ENCODE measurements at places on chromosomes 7 and 10.

DNA sequence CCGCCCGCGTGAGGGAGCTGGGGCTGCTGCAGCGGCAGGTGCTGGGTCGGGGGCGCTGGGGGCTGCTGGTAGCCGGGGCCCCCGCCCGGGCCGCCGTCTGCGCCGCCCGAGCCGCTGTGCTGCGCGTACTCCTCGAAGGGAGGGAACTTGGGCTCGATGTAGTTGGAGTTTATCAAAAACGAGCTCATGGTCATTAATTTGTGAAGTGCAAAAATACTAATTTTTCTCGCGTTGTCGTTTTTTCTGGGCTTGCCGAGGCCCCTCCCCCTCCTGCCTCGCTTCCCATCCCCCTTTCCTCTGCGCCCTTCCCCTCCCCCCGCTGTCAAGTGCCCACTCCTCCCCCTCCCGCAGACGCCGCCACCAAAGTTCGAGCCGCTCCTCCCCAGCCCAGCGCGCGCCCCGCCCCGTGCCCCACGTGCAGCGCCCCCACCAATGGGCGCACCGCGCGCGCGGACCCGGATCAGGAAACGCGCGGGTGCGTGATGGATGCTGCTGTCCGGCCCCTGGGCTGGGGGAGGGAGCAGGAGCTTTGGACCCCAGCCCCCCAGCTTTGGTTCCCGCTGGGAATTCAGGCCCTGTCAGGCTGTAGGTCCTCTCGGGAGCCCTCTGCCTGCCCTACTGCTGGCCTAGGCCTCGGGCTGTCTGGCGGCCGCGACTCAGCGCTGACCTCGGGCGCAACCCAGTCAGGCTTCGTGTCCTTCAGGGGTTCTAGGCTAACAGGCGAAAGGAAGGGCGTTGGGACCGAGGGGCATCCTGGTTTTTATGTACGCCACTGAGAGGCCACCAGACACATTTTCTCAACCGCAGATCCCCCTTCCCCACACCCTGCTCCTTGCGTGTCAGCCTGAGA is at the start of gene HOXA4:
TSS of gene HOXA4 (minus strand) at position 218 of the 850 bp plus-strand sequence. CDS start at position 194, 24 bp downstream.
- peak; percentile 88 for DNase-seq

GRCh38 chr10:122253605-122254004 is 17.5 kb upstream of the BTBD16 start:
- no peak for DNase-seq

DNA sequence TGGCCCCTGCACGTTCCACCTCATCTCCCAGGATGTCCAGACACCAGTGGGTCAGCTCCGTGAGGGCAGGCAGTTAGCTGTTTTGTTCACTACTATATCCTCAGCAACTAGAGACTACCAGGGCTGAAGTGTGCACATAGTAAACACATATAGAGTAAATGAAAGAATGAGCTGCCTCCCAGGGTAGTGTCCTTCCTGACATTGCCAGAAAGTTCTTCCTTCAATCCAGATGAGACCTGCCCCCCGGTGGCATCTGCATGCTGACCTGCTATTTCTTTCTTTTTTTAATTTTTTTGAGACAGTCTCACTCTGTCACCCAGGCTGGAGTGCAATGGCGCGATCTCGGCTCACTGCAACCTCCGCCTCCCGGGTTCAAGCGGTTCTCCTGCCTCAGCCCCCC is 14.0 kb upstream of the ARPC1A start:
- DNase-seq: no peak

GRCh38 chr7:16740996-16741395 is 12.6 kb upstream of the TSPAN13 start:
- no peak for DNase-seq

GRCh38 chr10:58529077-58529728 is 16.5 kb downstream of the BICC1 start:
- DNase-seq: no peak

DNA sequence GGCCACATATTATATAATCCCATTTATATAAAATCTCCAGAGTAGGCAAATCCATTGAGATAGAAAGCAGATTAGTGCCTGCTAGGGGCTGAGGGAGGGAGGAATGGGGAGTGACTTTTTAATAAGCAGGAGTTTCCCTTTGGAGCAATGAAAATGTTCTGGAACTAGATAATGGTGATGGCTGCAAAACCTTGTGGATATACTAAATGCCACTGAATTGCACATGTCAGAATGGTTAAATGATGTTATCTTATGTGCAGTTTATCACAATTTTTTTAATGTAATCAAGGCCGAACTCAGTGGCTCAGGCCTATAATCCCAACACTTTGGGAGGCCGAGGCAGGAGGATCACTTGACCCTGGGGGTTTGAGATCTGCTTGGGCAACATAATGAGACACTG is 145.5 kb upstream of the AUTS2 start:
- DNase-seq: no peak

- no peak for DNase-seq
These were observed 121.8 kb downstream of the CAMK1D start for GRCh38 chr10:12471135-12471534.

GRCh38 chr10:97901381-97901780 is 51.7 kb downstream of the GOLGA7B start:
- DNase-seq: no peak

DNA sequence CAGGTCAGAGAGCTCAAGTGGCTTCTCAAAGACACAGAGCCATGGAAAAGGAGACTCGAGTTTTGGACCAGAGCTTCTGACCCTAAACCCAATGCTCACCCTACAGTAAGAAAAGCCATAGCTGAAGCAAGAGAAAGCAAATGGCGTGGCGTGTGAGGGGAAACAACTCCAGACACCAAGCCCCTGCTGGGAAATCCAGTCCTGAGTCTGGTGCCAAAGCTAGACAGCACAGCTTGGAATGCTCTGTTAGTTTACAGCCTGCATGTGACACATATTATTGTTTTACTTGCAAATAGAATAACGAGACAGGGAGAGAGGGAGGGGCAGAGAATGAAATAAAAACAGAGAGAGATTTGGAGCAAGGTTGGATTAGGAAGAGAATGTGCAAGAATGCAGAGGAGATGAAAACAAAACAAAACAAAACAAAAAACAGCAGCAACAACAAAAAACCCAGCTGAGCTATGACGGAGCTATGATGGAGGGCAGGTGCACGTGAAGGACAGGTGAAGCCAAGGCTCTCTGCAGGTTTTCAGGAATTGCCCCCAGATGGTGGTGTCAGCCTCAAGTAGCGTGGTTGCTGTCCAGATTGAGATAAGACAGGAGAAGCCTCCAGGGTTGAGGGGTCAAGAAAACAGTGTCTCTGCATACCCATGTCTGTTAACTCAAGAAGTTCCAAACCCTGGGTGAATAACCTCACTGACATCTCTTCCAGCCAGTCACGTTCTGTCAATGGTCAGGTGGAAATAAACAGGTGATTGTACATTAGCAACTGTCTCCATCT is 69.7 kb upstream of the LRRC18 start:
- DNase-seq: no peak

DNA sequence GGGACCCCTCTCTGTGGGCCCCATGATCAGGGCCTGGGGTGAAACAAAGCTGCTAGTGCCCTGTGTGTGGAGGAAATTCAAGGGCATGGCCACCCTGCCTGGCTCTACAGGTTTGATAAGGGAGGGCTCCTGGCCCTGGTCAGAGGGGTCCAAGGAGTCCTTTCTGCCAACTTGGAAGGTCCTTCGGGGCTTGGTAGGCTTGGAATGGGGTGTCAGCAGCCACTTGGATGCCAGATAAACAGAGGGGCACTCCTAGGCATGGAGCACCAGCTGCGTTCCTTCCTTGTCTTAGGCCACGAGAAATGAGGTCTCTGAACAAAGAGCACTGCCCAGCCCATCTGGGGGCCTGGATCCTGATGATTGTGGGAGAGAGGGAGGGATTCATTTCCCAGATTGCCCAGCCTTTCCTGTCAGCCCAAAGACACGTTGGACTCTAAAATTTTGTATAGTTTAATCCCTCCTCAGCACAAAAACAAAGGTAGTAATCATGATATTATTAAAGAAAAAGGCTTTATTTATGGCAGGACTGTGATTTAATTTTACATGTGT is 5.1 kb downstream of the MTURN start:
- DNase-seq: no peak

DNA sequence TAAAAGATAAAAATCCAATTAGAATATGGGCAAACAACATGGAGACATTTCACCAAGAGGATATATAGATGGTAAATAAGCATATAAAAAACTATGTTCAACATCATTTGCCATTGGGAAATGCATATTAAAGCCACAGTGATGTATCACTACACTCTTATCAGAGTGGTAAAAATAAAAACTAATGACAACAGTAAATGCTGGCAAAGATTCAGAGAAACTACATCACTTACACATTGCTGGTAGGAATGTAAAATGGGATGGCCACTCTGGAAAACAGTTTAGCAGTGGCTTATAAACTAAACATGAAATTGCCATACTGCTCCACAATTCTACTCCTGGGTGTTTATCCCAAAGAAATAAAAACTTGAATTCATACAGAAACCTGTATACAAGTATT is 59.2 kb downstream of the CROT start:
- no peak for DNase-seq

Measured in H9 (cell line).